ENCODE measurements at places on chromosomes 6 and 20. TPM values are rescaled to one million over a fixed set of nuclear protein-coding genes. Genes with fewer than 3 reads are reported as not detected.

DNA sequence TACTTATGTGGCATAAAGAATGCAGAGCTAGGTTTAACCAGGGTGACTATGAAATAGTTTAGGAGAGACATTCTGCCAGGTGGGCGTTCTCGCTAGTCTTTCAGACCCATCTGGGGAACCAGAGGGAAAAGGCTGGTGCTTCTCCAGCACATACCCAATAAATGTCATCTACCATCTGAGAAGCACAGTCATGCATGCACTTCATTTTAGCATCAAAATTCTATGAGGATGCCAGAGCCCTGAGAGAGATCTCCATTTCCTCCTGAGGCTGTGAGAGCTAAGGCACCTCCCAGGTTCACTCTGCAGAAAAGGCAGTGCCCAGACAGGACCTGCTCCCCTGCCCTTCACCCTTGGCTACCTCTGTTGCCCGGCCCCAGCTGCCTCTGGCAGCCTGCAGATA is 231.7 kb upstream of the PRND start:
- DNase-seq = no peak

DNA sequence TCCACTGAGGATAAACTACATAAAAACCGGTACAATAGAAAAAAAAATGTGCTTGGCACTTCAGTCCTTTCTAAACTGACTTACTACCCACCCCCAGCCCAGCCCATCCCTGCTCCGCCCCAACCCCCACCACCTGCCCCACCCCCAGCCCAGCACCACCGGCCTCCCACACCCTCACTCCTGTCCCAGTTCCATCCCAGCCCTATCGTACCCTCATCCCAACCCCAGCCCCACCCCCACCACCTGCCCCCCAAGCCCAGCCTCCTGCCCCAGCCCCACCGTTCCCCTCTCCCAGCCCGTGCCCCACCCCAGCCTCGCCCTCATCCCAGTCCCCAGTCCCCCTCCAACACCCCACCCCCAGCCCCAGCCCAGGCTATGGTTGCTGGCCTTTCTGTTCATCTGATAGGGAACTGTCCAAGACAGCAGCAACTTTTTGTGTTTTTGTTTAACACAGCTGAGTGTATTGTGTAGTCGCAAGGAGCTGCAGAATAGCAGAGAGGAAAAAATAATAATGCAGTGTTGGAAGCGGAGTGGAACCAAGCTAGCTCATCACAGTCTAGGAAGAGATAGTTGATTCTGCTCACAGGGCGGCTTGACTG is 61.9 kb downstream of the SASH1 start:
- DNase-seq = no peak

DNA sequence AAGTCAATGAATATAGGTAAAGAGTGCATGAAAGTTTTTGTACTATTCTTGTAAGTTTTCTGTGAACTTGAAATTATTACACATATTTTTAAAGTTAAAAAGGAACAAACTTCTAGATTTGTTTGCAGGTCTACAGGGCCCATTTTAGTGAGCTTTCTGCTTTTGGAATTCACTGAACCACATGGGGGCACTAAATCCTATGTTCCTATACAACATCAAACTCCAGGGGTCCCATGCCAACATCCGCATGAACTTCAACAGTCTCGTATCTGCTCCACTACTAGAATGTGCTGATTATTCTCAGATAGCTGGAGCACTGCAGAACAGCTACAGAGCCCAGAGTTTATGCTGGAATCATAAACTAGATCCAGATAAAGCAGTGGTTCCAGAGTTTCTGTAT is 347.9 kb upstream of the SPTLC3 start:
- DNase-seq = no peak

DNA sequence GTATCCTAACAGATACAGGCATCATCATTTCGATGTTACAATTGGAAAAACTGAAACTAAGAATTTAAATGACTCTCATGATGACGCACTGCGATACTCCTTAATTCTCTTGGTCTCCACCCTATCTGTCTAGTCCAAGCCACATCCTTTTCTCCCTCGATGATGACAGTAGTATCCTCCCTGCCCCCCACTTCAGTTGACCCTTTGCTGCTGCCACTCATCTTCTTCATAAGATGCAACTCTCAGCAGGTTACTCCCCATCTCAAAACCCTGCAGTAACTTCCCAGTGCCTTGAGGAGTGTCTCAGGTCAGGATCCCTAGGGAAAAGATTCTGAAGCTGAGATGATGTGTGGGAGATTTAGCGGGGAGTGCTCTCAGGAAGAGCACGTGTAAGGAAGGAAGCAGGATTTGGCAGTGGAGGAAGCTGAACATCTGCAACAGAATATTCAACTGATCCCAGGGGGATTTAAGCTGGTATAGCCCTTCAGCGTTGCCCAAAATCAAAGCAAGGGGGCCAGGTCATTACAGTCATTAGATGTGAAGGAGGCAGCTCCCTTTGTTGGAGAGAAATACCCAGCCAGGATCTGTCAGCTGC is 16.1 kb downstream of the JPH2 start:
- no peak for DNase-seq

- DNase-seq = no peak
Measured at GRCh38 chr6:119728935-119729334, 379.4 kb upstream of the MAN1A1 start.

GRCh38 chr20:272718-273117 is 15.2 kb downstream of the DEFB132 start:
- DNase-seq = no peak

DNA sequence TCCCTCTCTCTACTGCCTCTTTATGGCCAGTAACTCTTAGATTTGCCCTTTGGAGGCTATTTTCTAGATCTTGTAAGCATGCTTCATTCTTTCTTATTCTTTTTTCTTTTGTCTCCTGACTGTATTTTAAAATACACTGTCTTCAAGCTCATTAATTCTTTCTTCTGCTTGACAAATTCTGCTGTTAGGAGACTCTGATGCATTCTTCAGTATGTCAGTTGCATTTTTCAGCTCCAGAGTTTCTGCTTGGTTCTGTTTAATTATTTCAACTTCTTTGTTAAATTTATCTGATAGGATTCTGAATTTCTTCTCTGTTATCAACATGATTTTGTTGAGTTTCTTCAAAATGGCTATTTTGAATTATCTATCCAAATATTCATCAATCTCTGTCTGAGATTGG is 25.0 kb upstream of the SDCBP2 start:
- DNase-seq = no peak

DNA sequence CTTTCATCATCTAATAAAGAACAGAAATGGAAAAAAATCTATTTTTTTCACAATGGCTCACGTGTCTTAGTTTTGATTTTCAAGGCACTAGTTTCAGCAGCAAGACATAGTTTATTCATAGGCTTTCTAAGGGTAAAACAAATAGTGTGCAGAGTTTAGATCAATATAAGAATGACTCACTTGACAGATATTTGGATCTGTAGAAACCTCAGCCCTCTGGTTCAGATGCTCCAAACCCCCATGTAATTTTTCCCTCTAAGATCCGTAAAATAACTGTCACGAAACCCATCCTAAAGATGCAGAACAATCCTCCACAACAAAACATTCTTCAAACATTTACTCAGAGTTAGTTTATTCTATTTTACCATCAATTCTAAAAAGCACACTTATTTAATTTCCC is 43.4 kb downstream of the IYD start:
- DNase-seq = no peak

- DNase-seq = no peak
Measured at GRCh38 chr20:15288106-15288505, 950.7 kb upstream of the FLRT3 start.

DNA sequence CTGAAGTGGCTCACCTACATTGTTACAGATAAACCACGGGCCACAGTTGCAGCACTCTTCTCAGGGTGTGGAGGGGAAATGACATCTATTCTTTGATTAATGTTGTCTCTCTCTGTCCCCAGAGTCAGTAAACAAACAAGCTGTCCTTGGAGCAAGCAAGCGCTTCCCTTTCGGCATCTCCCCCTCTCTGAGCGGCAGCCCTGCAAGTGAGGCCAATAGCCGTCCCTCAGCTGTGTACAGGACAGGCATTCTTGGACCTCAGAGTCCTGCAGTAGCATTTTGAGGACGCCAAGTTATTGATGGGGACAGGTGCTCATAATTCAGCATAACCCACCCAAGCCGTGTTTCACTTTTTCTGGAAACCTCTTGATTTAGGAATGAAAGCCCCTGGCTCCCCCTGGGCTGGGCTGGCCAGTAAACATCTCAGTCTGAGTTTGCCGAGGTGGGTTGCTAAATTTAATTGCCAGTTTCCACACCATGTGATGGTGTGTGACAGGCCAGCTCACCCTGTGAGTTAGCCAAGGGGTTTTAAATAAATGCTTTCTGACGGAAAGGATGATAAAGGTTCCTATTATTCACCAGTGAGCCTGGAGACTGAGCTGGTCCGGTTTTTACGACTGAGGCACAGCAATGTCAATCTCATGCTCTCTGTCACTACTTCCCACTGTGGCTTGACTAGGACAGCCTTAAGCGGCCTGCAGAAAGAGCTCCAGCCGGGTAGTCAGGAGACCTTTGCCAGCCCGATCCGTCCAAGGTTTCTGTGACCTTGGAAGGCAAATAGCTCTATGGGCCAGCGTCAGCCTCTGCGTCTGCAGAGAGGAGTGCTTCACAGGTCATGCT is 214.8 kb upstream of the RREB1 start:
- DNase-seq = no peak

DNA sequence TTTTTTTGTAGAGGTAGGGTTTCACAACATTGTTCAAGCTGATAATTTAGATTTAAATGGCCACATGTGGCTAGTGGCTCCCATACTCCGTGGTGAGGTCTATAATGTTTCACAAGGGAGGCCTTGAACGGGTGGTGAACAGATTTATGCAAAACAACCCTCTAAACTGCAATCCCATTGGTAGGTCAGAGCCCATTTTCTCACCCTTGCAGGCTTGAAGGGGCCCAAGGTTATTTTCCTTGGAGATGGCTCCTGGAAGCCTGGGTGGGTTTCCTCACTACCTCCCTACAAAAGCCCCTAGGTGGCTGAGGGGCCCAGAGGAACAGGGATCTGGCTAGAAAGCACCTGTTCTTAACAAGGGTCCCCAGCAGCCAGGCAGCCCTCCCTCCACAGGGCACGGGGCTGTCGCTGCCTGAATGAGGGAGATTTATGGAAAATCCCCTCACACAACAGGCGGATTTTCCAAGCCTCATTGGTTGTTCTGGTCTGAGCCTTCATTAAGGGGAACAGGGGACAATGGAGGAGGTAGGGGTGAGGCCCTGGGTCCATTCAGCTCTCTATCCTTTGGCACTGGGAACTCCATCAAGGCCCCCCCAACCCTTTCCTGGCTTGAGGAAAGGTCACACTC is 64.6 kb downstream of the VEGFA start:
- DNase-seq = no peak

DNA sequence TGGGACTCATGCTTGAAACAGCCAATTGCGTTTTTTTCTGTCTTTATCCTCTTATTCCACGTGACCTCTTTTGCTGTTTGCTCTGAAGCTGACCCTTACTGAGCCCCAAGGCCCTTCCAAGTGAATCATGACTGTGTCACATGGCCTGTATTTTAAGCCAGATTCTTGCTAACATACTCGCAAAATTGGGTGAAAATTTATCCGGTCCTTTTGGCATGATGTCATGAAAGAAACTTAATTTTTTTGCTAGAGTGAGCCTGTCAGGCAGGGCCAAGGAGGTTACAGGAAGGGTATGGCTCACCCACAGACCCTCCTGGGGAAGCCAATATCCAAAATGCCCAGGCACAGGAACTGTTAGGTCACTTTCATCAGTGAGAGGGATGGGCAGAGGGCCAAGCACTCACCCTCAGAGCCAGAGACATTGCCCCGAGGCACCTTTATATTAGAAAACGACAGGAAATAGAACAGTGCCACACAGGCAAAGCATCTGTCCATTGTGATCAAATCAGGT is 296.7 kb downstream of the CDH26 start:
- no peak for DNase-seq

GRCh38 chr6:19839788-19840187 is 2.6 kb downstream of the ID4 start:
- DNase-seq = no peak

GRCh38 chr20:63366390-63367365 is 5.5 kb upstream of the CHRNA4 start:
- no peak for DNase-seq

GRCh38 chr6:110720066-110720465 is 95.2 kb downstream of the CDK19 start:
- no peak for DNase-seq

DNA sequence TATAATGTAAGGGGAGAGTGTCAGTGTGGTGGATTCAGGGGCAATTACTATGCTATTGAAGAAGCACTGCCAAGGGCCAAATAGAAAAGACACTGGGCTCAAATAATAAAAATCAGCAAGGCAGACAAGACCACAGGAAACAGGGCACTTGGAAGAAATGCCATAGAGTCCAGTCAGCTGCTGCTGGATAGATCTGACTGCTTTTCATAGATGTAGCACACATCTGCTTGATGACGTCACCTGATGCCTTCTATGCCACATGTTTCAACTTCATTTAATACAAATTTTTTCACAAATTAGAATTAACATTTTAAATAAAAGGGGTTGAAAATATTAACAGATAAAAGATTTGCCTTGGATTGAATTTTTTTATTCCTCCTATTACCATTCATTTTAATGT is 23.9 kb upstream of the AHI1 start:
- DNase-seq = no peak

DNA sequence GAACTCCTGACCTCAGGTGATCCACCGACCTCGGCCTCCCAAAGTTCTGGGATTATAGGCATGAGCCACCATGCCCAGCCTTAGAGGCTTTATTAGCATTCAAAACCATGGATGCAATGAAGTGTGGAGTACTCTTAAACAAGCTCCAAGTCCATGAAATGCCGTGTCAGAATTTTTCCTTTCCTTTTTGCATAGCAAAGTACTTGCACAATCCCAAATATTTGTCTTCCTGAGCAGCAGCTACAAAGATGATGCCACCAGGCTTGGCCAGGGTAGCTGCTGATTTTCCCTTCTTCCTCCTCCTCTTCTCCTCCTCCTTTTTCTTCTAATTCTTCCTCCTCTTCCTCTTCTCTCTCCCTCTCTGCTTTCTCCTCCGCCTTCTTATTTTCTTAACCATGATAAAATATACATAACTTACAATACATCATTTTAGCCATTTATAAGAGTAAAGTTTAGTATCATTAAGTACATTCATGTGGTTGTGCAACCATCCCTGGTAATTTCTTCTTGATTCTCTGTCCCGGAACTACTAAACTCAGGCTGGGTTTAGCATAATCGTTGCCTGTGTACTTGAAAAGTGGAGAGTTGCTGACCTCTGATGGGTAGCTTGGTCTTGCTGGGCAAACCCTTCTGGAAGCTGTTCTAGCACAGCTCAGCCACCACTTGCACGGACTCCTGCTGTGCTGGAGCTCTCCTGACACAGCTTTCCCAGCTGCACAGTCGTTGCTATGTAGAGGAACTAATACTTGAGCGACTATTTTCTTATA is 20.3 kb downstream of the MUCL3 start:
- DNase-seq = no peak

GRCh38 chr6:90098001-90098531 is 198.6 kb downstream of the BACH2 start:
- DNase-seq = peak; percentile 75

Gene GRM1
- total RNA-seq = 0.06 TPM

Gene SCUBE3
- 0.13 TPM for total RNA-seq

Gene MROH8
- 6.8 TPM for total RNA-seq

Gene C6orf141
- total RNA-seq = 0.35 TPM

Gene OPN5
- not detected for total RNA-seq

Gene MATN4
- not detected for total RNA-seq

Gene RCAN2
- total RNA-seq = 152 TPM
